ENCODE measurements at places on chromosomes 12 and 14.

DNA sequence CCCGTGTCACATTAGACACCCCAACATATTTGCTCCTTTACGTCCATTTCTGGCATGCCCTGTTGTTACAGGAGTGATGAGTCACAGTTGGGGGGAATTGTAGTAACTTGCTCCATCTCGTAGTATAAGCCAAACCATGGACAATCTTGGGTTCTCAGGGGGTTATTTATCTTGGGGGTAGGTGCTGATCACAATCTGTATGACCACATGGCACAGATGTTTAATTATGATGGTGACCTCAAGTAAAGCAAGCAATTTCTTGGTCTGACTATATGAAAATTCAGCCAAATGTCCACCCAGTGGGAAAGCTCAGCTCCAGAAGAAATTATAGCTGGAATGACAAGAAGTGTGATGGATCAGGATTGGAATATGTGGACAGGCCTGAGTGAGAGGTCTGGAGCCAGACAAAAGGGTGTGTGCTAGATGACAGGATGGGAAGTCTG lies 32.1 kb upstream of the STON2 start:
- DNase-seq, result no peak

DNA sequence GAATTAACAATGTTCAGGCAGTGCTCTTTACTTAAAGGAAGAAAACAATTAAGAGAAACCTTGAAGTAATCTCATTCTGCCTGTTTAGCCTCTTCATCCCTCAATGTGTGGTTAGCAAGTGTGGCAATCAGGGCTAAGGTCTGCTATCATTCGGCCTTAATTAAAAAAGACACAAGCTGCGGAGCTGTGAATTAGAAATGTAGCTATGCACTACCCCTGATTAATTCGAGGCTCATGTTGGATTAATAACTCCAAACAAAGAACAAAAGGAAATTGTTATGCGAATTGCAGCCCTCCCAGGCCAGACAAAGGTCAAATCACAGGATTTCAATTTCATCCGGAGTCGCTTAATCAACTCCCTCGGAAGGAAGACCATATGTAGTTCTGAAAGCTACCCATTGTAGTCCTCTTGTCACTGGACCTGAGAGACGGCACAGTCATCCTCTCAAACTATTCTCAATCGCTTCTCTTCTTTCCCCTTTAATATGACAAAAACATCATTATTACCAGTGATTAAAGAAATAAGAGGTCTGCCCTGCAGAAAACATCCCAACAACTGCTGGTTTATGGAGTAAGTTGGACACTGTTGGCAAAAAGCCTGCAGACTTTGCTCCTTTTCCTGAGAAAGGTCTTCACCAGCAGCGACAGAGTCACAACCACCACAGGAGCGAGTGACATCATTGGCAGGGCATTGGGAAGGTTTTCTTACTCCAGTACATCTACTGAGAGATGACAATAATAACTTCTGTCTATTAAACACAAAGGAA lies 71.1 kb upstream of the SOX5 start:
- no peak for DNase-seq

- DNase-seq, result no peak
Measured at GRCh38 chr14:88868558-88869159, 44.2 kb downstream of the TTC8 start.

DNA sequence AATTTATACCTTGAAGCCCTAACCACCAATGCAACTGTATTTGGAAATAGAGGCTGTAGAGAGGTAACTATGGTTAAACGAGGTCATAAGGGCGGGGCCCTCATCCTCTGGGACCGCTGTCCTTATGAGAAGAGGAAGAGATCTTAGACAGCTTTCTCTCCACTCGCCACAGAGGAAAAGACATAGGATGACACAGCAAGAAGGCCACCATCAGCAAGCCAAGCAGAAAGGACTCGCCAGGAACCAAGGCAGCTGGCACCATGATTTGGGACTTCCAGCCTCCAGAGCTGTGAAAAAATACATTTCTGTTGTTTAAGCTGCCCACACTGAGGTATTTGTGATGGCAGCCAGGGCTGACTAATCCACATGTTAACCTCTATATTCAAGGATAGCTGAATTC lies 30.4 kb upstream of the BCAT1 start:
- no peak for DNase-seq

DNA sequence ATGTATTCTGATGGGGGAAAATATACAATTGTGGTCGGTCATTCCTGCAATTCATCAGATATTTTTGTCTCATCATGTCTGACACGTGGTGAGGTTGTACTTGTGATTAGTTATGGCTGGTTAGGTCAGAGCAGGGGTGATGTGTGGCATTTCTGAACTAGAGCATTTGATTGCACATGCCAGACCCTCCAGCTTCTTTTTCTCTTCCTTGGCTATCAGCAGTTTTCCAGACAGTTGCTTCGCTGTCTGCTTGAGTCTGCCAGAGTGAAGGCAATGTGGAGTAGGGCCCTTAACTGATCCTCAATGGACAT lies 25.9 kb downstream of the TMEM117 start:
- no peak for DNase-seq

DNA sequence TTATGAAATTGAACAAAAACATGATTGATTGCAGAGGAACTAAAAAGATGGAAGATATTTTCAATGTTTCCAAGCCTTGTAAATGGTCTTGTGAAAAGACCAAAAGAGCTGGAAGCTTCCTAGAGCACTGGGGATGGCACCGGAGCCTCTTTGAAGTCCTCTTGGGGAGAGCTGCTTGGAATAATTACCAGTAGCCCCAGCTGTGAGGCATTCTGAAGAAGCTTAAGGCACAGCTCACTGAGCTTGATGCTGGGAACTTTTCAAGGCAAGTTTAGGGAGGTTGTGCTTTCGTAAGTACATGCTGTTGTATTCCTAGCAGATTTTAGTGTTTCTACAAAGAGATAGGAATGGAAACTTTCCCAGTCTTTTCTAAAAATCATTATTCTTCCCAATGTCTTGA lies 13.9 kb downstream of the PDZRN4 start:
- no peak for DNase-seq

DNA sequence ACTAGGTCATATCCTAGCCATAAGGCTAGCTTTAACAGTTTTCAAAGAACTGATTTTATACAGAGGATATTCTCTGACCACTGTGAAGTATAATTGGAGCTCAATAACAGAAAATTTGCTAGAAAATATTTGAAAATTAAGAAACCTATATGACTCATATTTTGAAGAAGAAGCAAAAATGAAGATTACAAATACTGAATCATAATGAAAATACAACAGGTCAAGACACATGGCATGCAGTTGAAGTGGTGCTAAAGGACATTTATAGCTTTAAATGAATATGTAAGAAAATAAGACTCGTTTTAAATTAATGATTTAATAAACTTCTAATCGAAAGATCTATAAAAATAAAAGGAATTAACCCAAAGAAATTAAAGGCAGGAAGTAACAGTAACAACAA lies 1234.6 kb downstream of the SLC16A7 start:
- no peak for DNase-seq

DNA sequence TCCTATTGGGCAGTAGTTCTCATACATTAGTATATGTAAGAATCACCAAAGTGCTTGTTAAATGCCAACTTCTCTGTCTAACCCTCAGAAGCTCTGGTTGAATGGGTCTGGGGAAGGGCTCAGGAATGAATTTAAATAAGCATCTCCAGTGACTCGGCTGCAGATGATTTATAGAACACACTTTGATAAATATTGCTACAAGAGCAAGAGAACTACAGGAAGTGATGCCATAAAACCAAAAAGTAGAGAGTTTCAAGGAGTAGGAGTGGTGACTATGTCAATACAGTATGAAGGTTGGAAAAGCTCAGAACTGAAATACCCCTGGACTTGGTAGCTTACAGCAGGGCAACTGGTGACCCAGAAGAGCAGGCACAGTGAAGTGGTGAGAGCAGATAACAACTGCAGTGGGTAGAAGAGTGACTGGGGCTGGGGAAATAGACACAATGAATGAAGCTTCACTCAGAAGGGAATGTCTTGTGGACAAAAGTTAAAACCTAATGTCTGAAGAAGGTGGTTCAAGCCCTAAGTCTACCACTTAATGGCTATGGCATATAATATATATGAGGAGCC lies 8.0 kb upstream of the PLEKHA5 start:
- no peak for DNase-seq

DNA sequence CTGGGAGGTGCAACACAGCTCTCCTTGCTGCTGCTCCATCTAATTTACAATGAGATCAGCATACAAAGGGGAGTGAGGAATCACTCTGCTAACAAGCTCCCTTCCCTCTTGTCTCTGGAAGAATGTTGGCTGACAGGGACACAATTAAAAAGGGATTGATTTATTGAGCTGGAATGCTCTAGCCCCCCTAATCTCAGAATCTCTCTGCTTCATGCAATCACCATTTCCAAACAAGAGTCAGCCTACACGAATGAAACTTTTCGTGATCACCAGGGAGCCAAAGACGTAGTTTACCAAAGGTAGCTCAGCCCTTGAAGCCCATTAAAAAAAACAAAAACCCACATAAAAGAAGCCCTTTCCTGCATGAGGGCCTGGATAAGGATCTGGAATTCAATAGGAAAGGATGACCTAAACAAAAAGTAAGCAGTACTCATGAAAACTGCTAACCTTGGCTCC lies 223.8 kb downstream of the C12orf75 start:
- DNase-seq, result no peak

- no peak for DNase-seq
Measured at GRCh38 chr14:53190938-53191337, 37.8 kb upstream of the DDHD1 start.

DNA sequence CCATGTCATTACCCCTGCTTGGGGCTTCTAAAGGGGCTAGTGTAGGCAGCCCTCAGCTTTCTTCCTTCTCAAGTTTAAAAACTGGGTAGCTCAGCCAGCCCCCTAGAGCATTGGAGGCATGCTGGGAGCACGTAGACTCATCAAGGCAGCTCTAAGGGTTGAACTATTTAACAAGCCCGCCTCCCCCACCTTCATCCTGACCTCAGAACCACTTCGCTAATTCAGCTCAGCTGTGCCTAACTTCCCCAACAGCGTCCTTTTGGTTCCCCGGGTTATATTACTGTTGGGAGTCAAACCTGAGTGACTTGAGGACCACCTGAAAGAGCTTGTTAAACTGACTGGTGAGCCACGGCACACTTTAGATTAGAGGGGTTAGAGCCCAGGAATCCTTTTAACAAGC lies 30.1 kb downstream of the MAX start:
- DNase-seq, result no peak

DNA sequence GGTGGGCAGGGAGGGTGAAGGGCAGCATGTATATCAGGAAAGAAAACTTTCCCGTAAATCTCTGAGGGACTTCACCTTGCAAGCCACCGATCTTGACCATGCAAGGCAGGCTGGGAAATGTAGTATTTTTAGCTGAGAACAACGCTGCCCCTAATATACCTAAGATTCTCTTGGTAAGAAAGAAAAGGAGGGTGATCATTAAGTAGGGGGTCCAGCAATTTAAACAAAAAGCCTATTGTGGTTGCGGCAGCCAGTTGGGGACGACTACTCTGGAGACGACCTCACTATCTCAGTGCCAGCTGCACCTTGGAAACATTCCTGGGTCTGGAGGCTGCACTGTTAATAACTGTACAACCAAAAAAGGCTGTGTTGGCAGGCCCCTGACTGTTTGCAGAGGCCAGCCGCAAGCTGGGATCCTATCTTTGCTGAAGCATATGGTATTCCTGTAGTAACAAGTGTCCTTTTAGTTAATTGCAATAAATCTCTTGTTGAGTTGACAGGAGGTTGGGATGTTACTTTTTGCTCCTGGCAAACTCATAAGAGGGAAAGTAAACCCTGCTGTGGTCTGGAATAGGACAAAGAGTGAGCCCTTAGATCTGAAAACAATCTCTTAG lies 6.4 kb downstream of the APOLD1 start:
- DNase-seq, result no peak

GRCh38 chr12:96361074-96361473 lies 39.2 kb downstream of the CDK17 start:
- DNase-seq, result no peak

DNA sequence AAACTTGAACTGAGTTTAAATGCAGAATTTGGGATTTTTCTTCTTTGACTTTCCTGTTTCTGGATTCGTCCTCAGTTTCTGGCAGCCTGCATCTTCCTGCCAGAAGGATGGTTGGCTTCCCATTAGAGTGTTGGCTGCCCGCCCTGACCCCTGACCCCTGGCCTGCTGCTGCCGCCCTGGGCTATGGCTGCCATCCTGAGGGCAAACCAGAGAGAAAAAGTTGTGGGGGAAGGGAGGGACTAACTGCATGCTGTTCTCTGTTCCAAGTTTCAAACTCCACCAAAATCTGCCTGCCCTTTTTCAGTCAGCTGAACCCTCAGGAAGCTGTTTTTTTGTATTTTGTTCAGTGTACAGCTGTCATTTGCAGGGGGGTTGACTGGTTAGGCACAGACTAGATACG lies 48.4 kb downstream of the FNTB start:
- DNase-seq, result no peak

- DNase-seq, result no peak
Measured at GRCh38 chr12:131599190-131600159, 111.4 kb upstream of the SFSWAP start.

- no peak for DNase-seq
Measured at GRCh38 chr14:30445011-30445793, 113.8 kb upstream of the G2E3 start.

DNA sequence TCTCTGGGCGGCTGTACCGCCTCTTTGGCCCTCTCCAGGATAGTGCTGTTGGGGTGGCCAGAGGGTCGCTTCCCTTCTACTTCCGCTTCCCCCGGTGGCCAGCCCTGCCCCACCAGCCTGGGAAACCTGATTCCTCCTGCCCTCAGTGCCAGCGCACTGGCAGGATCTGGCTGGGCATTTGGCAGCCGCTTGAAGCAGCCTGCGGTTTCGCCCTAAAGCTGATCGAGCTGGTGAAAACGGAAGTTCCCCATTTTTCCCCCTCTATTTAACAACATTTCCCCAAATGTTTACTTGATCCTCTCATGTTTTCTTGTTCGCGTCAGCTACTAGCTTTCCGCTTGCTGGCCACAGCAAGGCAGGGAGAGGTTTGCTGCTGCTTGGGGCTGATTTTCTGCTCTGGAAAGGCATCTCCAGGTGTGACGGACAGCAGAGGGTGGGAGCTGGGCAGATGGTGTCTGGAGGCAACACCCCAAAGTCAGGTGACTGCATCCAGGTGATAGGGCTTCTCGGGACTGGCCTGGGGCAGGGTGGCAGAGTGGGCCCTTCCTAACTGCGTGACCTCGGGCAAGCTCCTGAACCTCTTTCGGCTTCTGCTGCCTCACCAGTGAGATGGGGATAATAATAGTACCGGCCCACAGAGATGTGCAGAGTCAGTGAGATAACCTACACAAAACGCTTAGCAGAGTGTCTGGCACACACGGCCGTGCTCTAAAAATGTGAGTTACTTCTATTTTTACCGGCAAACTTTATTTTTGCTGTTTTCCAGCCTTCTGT lies 53.1 kb downstream of the TSPAN9 start:
- no peak for DNase-seq

DNA sequence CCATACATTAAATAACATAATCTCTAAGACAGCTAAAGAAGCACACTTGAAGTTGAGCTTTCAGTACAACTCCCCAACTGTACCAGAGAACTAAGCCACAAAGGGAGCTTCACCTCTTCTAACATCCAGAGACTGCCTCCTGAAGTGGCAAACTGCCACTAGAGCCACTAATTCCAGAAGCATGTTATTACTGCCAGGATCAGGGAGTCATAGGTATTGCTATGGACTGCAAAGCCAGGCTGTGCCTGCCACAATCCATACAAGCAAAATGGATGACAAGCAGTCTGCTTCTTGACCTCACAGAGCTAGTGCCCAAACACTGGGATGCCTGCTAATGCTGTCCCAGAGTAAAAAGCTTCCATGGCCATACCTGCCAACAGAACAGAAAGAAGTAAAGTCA lies 160.1 kb downstream of the STXBP6 start:
- DNase-seq, result no peak
